ENCODE measurements at places on chromosomes 1 and 21. TPM values are rescaled to one million over a fixed set of nuclear protein-coding genes. Genes with fewer than 3 reads are reported as not detected.

- peaks cover 27% of the 10 kb centered on the region for H3K36me3 ChIP-seq
- H3K27me3 ChIP-seq, result no peaks in the 10 kb centered on the region
- no peak overlapping the region for H3K4me3 ChIP-seq
- peaks cover 14% of the 10 kb centered on the region for H3K4me1 ChIP-seq
Measured at GRCh38 chr1:43653339-43653738, 3.4 kb downstream of the KDM4A start.

The DCST2 gene
- total RNA-seq, result 5.4 TPM

The SH2D2A gene
- total RNA-seq, result 3.8 TPM

DNA sequence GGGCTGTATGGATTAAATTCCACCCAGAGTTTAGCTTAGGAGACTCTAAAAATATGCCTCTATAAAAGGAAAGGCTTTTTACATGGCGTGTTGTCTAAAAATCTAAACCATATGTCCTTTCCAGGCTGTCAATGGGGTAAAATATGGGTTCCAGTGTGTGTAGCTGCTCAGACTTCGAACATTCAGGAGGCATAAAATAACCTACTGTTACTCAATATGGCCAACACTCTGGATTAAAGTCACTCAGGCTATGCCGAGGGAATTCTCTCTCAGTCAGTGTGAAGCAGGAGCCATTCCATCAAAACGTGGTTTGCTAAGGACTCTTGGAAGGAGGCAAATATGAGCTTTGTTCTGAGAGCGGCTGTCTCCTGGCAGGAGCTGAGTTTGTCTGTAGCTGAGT is 135.3 kb downstream of the RUNX1 start:
- H3K4me3 ChIP-seq, result no peak overlapping the region
- H3K27ac ChIP-seq, result no peak overlapping the region
- peaks cover 90% of the 10 kb centered on the region for H3K27me3 ChIP-seq
- H3K4me1 ChIP-seq, result no peaks in the 10 kb centered on the region

DNA sequence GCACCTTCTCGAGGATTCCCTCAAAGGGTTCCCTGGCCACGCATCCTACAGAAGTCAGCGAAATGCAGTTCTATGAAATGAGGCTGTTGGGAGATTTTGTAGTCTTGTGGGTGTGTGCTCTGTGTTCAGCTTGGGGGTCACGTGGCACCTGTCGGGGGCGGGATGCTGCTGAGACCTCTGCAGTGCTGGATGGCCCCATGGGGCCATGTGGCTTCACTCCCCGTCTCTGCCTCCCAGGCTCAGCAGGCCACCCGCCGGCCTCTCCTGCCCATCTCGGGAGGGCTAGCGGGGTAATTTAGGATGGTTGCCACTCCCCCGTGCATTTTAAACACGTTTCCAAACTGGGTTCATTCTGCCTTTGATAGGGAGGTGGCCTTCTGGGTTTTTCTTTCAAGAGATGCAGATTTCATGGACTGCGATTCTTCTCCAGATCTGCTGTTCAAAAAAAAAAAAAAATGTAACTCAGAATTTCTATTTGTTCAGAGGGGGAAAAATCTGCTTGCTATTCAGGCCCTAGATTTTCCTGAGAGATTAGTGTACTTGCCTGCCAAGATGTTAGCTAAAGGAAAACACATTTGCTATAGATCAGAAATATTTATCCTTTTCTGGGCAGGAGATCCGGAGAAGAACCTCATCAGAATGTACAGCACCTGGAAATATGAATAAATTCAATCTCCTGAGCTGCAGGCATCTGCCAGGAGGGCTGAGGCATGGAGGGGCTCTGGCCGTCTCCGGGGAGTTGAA is 277.2 kb upstream of the VAMP3 start:
- H3K4me1 ChIP-seq, result peaks cover 7% of the 10 kb centered on the region
- H3K36me3 ChIP-seq, result no peaks in the 10 kb centered on the region
- H3K27me3 ChIP-seq, result no peaks in the 10 kb centered on the region
- H3K27ac ChIP-seq, result no peak overlapping the region
- H3K4me3 ChIP-seq, result no peak overlapping the region

DNA sequence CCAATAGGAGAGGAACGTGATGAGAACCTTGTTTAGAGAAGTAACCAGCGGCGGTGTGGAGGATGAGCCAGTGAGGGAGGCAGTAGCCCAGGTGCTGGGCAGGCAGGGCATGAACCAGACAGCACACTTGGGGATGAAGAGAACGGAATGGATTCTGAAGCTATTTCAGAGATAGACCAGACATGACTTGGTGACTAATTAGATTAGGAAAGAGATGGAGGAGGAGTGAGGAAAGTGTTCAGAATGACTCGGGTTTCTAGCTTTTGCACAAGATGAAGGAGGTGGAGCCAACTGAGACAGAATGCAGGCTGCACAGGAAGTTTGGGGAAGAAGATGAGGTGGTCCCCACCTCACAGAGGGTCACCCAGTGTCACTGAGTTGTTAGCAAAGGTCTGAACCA is 5.1 kb downstream of the PEF1 start:
- H3K4me1 ChIP-seq, result peaks cover 12% of the 10 kb centered on the region
- DNase-seq, result peak; percentile 76
- H3K4me3 ChIP-seq, result no peak overlapping the region
- no peaks in the 10 kb centered on the region for H3K27me3 ChIP-seq

The IL22RA1 gene
- total RNA-seq, result 0.11 TPM

GRCh38 chr1:198520524-198521254 is 19.8 kb downstream of the ATP6V1G3 start:
- no peaks in the 10 kb centered on the region for H3K36me3 ChIP-seq
- DNase-seq, result no peak
- H3K4me3 ChIP-seq, result no peak overlapping the region
- H3K27me3 ChIP-seq, result no peaks in the 10 kb centered on the region
- H3K4me1 ChIP-seq, result no peaks in the 10 kb centered on the region

The OPRD1 gene
- 0.60 TPM for total RNA-seq

Data from cardiac muscle cell (in vitro differentiated cells and primary cell).